ENCODE measurements at places on chromosomes 7 and 10.
A peak's percentile ranks its signal among the peaks of the same experiment; 100 is the strongest.

- DNase-seq: peak; percentile 44
Observed at GRCh38 chr7:137996386-137996851, 5.5 kb downstream of the CREB3L2 start.

DNA sequence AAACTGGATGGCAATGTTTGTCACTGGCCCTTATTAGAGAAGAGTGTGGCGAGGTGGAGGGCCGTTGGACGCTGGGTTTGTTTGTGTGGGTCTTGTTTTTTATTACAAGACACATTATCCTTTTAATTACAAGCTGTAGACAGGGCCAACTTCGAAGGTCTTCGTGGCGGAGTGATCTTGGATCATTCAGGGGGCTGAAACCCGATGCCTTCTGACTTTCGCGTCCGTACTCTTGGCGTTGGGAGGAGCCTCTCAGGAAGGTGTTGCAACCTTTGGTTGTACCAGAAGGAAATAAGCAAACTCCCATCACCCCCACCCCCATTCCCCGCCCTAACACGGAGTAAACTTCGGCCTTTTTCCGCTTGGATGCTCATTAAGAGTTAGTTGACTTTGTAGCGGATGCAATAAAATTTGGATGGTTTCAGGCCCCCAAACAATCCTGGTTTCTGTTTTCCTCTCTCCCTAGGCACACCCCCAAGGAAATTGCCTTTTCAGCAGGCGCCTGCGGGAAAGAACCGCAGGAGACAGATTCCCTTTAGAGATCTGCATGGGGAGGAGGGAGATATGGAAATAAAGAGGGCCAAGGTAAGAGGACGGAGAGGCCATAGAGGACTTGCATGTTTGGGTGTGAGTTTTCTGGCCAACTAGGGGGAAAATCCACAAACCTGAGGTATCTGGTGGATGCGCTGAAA is 294.5 kb upstream of the NFE2L3 start:
- peak; percentile 80 for DNase-seq

- DNase-seq: no peak
Observed at GRCh38 chr7:92622030-92622429, 31.8 kb upstream of the FAM133B start.

DNA sequence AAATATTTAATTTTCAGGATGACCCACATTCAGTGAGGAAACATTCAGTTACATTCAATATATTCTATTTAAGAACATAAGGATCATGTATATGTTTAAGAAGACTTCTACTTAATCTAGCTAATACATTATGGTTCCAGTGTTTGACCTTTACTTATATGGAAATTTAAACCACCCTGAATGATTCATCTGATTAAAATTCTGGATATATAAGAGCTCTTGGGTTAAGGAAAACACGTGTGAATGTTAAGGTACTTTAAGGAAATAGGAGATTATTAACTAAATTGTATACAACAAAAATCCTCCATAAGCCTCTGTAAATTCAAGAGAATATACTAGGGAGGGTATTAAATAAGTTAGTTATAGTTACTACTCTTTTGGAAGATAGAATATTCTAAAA is 40.9 kb downstream of the HDAC9 start:
- no peak for DNase-seq

DNA sequence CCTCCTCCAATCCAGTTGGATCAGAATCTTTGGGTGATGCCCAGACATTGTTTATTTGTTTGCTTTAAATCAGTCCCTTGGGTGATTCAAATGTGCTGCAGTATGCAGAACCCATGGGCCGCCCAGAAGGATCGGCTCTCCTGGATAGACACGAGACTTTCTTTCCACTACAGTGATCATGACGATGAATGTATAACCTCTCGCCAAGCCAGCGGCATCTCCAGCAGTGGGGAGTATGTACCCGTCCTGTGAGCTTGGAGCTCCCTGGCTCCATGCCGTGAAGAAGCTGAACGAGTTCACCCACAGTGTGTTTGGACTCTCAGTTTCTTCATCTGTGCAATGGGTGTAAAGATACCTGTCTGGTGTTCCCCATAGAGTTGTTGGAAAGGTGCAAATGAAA is 162.3 kb downstream of the CAMK1D start:
- no peak for DNase-seq

GRCh38 chr10:88097092-88097516 is 233.7 kb downstream of the PTEN start:
- DNase-seq: no peak

DNA sequence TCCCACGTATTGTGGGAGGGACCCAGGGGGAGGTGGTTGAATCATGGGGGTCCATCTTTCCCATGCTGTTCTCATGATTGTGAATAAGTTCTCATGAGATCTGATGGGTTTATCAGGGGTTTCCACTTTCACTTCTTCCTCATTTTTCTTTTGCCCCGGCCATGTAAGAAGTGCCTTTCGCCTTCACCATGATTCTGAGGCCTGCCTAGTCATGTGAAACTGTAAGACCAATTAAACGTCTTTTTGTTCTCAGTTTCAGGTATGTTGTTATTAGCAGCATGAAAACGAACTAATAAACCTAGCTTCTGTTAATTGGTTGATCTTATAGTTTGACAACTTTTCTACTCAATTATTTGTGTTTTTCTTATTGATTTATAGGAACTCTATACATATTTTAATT is 206.3 kb downstream of the NXPH1 start:
- no peak for DNase-seq

DNA sequence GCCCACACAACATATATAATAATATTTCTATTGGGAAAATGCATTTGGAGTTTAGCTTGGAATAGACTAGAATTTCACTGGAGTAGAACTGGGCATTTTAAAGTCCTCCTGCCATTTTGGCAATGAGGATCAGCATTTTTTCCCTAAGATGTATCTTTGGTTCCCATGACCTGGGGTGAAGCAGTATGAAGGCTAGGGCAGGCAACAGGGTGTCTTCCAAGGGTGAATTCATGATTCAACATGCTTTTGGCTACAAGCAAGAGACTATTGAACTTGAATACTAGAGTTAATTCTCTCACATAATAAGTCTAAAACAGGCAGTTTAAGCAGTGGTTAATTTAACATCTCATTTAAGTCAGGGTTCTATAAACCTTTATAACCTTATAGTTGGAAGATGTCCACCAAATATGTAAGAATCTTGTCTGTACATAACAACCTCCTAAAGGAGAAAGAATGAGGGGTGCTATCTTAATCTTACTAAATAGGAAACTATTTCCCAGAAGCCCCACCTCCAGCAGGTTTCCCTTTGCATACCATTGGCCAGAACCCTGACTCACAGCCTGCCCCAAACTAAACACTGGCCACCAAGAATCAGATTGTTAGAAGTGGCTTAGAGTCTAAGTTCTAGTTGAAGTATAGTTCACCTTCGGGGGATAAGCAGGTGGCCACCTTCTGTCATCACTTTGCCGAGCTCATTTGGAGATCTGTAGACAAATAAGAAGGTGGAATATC is 96.0 kb upstream of the PRPS1L1 start:
- no peak for DNase-seq

- no peak for DNase-seq
Observed at GRCh38 chr7:155684543-155684942, 40.1 kb downstream of the RBM33 start.

- peak; percentile 21 for DNase-seq
Observed at GRCh38 chr7:91656541-91657482, 223.7 kb downstream of the MTERF1 start.

DNA sequence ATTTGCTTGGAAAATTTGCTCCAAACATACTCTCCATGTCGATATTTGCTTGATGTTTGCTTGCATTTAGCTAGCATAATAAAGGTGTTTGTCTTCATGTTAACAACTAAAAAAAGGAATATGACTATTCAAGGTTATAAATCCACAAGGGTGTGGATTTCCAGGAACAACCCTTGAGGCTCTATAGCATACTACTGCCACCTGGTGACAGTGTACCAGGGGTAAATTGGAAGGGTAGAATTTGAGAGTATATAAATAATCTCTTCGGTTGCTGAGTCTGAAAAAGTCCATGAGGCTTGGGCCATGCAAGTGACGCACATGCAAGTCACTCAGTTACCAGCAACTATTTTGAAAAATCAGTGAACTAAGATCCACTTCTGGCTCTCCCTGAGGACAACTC is 68.4 kb downstream of the SLIT1 start:
- peak; percentile 54 for DNase-seq

GRCh38 chr10:29709484-29710002 is 74.8 kb upstream of the SVIL start:
- no peak for DNase-seq

- DNase-seq: peak; percentile 49
Observed at GRCh38 chr10:28393956-28394568, 91.2 kb upstream of the MPP7 start.

GRCh38 chr10:17989908-17990767 is 38.4 kb downstream of the SLC39A12 start:
- no peak for DNase-seq

GRCh38 chr10:21061982-21062381 is 164.9 kb upstream of the NEBL start:
- no peak for DNase-seq

Measured in WERI-Rb-1 (cell line).